ENCODE measurements at places on chromosomes 6 and 20. TPM values are rescaled to one million over a fixed set of nuclear protein-coding genes. Genes with fewer than 3 reads are reported as not detected.

Gene PRDM13
- not detected for total RNA-seq

Gene CPNE5
- total RNA-seq: 8.7 TPM

Gene HLA-DRB5
- 0.31 TPM for total RNA-seq

Gene ACAT2
- 6.4 TPM for total RNA-seq

GRCh38 chr6:5205877-5206850 is 54.6 kb downstream of the LYRM4 start:
- DNase-seq: peak; percentile 71

DNA sequence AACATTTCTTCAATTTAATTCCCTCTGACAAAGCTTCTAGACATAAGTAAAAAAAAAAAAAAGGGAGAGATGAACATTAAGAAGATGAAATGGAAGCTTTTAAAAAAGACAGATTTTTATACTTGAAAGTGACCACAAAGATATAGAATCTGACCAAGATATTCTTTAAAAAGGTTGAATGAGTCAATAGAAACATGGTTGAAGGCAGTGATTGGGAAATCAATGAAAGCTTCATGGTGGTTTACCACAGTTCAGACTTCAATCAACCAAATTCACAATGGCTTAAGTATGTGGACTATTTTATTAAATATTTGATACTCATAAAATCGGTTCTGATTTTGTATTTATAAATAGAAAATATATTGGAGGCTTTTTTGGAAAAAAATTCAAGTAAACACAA is 248.4 kb upstream of the HSF2 start:
- no peak for DNase-seq

GRCh38 chr20:19083136-19083621 is 129.3 kb upstream of the SLC24A3 start:
- no peak for DNase-seq
